ENCODE measurements at places on chromosomes 5 and 9.
A peak's percentile ranks its signal among the peaks of the same experiment; 100 is the strongest.

- no peak for DNase-seq
Measured at GRCh38 chr9:5402217-5402616, 35.5 kb downstream of the PLGRKT start.

DNA sequence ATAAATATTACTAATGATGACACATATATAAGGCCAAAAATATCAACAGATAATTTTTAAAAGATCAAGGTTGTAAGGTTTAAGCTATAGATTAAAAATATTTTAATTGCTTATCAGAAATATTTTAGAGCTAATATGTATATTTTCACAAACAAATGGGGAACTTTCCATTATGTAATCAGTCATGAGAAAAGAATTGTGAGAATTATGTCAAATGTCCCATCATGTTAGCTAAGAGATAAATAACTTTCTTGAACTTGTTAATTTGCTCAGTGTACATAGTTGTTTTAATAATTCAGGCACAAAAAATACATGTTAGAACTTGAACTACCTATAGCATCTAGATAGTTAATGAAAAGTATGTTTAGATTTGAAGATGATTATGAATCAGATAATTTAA, 67.7 kb downstream of the SYK start:
- no peak for DNase-seq

DNA sequence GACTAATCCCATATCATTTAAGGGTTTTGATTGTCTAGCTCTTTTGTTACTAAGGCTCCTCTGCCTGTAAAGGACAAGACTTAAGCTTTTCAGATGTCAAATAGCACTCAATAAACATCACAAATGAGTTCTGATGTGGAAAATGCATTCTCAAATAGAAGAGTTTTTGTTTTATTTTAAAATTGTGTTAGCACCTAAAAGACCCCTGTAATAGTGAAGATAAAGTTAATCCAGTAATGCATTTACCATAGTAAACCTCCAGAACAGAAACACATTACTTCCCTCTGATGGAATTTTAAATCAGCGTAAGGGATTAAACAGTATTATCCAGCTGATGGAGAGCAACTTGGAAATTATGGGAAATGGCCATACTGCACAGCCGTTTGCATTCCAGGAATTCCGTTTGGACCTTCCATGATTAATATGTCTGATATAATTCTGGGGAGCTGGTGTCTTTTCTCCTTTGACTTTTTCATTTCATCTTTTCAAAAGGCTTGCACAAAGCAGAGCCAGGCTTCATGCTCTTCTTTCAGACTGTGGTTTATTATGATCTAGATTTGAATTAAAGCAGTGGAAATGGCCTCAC, 105.6 kb downstream of the PPP2R2B start:
- no peak for DNase-seq

DNA sequence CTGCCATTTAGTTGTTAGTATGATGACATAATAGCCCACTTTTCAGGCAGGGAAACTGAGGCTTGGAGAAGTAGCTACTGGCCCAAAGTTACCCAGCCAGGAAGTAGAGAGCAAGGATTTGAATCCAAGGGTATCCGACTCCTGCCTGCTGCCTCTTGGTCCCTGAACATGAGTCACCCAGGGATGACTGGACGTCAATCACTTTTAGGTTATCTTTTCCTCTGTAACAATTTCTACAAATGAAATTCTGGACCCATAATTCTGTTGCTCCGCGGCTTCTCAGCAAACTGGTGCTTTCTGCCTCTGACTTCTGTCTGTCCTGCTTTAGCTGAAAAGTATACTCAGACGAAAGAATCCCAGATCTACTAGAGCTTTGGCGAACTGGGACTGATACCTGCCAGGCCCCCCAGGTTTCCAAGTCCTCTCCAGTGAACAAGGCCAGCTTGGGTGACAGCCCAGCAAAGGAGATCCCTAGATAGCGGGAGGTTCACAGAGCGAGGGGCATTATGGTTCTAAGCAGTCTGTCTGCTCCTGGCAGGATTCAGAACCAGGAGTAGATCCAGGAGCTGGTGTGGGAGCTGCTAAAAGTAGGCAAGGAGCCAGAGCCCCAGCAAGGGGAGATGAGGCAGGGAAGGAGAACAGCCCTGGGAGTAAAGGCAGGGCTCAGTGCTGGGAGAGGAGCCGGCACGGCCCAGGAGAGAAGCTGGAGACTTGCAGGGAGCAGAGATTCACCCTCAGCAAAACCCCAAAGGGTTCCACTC, 20.6 kb downstream of the OLFML2A start:
- no peak for DNase-seq

DNA sequence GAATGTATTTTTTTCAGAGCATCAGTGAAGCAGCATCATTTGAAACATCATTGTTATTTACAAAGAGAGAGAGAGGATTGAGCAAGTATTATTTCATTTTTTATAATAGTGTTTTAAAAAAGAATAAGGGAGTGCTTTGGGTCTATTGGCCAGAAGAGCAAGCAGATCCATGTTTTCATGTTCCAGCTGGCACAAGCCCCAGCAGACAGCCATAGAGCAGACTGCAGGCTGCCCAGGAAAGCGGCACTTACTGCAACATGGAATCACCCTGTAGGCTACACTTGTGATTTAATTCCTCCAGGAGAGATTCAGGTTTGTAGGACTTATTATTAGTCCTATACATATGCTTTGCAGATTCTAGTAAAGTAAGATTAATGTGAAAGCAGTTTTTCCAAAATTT, 407.0 kb upstream of the GRAMD2B start:
- no peak for DNase-seq

GRCh38 chr9:108272349-108272899, 583.4 kb downstream of the ACTL7B start:
- no peak for DNase-seq

- peak; percentile 23 for DNase-seq
Measured at GRCh38 chr5:134289509-134290113, 63.7 kb upstream of the PPP2CA start.

DNA sequence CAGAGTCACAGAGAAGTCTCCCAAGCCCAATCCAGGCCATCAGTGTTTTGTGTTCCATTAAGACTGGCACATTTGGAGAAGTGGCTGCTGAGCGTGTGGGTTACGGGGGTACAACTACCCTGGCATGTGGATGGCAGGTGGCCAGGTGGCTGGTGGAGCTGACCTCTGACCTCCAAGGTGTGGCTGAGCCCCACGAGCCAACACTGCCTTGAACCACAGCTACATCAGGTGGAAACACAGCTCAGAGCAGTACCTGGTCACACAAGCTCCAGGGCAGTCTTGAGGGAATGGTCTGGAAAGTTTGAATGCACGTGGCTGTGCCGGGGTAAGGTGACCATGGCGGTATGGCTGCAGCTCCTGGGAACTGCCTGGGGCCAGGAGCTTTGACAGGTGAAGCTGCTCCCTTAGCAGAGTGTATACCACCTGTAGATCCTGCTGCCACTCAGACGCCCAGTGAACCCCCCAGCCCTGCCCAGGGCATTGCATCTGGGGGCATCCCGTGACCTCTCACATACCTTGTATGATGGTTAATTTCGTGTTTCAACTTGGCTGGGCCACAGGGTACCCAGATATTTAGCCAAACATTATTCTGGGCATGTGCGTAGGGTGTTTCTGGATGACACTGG, 207.9 kb downstream of the GADD45G start:
- no peak for DNase-seq

- no peak for DNase-seq
Measured at GRCh38 chr5:159971514-159971913, 37.4 kb upstream of the TTC1 start.

DNA sequence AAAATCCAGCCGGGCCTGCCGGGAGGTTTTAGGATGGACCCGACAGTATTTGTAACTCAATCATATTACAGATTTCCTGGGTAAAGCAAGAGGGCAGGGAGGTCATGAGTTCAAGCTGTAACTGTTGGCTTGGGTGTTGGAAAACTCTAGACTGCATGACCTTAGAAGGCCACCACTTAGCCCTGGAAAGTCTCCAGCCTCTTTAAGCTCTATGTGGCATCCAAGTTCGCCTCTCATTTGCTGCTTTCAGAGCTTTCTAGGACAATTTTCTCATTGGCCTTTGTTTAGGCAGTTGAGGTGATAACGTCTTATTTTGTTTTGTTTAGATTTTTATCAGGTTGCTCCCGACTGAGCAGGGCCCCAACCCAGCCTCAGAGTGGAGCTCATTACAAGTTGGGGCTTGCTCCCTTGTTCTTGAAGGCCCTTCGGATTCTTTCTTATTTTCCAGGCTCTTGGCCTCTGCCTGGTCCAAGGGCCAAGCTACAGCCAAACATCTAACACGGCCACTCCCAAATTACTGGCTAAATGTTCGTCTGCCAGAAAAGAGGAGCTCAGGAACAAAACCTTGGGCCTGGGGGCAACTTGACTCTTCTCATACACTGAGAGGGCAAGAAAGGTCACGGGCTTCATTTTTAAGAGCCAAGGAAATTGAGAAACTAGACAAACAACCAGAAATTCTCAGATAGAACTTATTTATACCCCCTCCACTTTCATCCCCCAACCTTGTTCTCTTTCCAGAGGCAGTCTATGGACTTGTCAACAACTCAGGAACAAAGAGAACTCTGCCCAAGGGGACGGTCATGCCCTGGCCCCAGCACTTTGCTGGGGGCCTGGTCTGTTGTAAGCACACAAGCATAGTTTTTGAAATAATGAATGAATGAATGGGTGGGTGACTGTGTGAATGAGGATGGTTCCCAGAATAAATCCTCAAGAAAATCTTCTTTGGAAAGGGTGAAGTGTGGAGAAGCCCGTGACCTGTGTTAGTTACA, 526.9 kb downstream of the BNC2 start:
- DNase-seq = no peak

- DNase-seq = peak; percentile 24
Measured at GRCh38 chr5:67156976-67157583, 39.5 kb downstream of the CD180 start.

DNA sequence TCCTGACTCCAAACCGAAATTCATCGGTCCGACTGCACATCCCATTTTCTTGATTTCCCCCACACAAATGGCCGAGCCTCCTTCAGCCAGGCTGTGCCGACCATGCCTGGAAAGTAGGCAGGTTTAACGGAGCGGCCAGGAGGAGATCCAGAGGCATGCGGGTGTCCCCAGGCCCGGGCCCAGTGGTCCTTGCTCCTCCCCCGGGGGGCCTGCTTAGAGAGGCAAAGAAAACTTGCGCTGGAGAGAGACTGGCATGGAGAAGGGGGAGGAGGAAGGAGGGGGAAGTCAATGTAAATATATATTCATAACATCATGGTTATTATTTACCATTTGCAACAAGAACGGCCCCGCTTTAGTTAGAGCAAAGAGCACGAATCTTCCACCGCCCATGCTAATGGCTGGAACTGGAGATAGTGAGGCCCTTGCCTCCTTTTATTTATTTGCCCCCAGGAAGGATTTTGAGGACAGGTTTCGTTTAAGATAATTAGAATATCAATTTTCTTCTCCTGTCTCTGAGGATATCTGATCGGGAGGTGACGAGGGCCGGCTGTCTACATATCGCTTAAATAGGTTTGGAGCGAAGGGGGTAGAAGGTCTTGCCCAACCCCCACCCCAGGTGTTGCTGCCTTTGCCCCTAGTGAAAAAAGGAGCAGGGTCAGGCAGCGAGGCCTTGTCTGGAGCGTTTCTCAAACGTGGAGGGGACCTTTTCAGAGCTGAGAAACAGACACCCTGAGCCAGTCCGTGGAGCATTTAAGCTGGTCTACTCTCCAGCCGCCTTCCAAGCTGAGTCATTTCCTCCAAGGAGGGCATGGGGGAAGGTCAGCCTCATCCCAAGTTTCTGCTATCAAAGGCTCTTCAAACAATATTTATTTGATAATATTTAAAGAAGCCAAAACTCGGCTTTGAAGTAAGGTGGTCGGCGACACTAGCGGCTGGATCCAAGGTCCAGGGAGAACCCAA, 2.5 kb downstream of the BARHL1 start:
- DNase-seq = no peak

DNA sequence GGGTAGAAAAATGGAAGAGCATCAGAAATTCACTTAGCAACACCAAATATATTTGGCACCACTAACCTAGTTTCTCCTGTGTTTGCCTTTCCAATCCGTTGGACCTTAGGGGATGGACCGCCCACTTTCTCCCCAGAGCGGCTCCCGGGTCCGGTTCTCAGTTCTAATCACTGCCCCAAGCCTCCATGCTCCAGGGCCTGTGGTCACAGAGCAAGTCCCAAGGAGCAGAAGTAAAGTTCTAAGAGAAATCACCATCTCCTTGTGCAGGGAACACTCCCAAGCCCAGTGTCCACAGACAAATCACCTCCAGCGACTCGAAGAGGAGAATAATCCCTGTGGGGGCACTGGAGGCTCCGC, 728 bp upstream of the SLC1A1 start:
- DNase-seq = no peak

DNA sequence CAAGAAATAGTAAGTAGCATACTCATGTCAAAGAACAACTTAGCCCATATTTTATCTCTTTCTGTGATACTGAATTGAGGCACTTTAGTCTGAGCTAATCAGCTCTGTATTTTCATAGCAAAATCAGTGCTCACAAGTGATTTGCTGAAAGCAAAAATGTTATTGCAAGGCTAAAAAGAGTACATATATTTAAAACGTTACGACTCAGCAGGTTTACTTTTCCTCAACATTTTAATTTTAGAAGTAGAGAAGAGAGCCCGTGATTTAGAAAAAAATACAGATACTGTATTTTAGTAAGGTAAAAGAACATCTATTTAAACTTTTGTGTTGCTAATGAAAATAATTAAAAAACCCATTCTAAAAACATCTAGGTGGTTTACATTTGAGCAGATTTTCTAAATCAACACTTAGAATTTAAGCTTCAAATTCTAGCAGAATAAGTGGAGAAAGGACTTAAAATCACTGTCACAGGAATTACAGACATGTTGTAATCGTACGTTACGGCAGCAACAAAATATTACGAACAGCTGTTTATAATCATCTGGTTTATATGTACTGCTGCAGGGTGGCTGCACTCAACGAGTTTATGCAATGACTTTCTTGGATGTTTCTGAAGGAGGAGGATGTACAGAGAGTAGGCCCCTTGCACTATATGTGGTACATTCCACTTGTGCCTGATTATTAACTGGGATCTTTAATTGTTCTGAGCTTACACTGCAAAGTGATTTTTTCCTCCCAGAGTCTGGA, 20.1 kb downstream of the SREK1 start:
- no peak for DNase-seq

DNA sequence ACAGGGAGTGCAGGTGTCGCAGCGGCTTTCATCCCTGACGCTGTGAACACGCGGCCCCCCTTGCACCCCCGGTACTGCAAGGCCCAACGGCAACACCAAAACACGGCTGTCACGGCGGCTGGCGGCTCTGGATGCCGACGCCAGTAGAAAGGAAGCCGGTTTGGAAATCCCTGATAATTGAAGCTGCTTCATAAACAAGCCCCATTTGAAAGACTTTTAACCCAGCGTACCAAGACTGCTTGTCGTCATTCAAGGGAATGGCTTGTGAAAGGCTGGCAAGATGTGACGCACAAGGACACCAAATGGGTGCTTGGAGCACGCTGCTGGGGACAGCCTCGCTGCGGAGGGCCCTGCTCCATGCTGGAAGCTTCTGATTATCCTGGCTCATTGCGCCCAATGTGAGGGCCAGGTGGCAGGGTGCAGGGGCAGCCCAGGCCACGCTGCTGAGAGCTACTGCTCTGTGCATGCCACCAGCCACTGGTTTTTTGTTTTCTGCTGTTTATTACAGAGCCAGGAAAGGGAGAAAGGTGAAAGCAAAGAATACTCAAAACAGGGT, 63.1 kb downstream of the GTF3C4 start:
- no peak for DNase-seq
